Stimulated activated CD4-positive, alpha-beta T cell treated with anti-CD3 and anti-CD28 coated beads, Interleukin-15, amount 100 ng/mL, for 1 hour (primary cell): ENCODE measurements at places on chromosomes 5 and 9.

GRCh38 chr9:89701221-89701798 is 96.5 kb downstream of the GADD45G start:
- DNase-seq: peak; percentile 66

DNA sequence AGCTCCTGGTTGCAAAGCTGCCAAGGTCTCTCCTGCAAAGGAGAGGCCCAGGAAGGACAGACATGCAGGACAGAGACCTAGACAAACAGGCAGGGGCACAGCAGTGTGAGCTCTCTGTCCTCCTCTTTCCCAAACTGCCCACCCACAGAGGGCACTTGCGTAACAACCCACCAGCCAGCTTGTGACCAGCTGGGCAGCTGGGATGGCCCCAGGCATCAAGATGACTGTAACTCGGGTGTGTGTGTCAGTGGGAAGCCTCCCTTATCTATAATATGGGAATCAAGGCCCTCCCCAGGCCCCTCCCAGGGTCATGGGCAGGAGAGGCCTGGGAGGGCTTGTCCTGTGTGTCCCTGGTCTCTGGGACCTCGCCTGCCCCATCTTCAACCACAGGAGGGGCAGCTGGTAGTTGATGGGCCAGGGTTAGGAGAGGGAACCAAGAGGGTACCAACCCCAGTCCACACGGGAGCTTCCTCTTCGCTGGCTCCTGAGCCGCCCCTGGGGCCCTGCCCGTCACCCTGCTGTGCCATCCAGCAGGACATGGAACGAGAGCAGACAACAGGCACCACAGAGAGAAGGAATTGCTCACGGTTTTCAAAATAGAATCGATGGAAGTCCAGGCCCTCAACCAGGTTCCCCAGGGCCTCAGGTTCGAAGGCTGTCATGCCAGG is 37.9 kb downstream of the SLC6A7 start:
- no peak for DNase-seq

DNA sequence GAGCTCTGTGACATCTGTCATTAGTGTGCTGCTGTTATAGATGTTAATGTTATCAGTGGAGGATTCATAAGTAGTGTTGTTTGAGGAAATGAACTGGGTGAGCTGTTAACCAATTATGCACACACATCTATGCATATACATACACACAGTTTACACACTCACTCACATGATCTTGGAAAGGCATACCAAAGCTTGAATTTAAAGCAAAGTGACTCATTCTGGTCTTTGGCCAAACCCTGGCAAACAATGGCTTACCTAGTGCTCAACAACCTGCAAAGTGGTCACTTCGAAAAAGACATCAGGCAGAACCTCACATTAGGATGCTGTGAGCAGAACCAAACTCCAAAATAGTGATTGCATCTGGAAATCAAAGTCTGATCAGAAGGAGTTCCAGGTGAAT is 1037.3 kb upstream of the CDH6 start:
- DNase-seq: no peak

GRCh38 chr9:124770359-124771020 is 621 bp downstream of the NR6A1 start:
- DNase-seq: no peak

- no peak for DNase-seq
Measured at GRCh38 chr5:116378777-116379121, 195.9 kb downstream of the SEMA6A start.

DNA sequence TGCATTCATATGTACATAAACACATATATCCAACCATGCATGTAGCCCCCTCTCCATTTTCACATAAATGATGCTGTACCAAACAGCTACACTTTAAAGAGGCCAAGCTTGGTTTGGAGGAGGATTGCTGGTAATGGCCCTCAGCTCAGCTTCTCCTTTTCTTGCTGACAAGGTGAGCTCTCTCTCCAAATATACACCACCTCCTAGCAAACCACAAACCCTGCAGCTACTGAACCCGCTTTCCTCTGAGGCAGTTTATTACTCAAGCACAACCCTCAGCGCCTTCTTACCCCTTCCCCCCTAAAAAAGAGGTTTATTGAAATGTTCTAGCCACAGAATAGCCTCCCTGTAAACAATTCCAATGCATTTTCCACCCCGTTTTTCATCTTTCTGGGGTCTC is 54.0 kb downstream of the ALG2 start:
- DNase-seq: no peak

- DNase-seq: no peak
Measured at GRCh38 chr5:68592351-68592750, 376.8 kb downstream of the PIK3R1 start.

DNA sequence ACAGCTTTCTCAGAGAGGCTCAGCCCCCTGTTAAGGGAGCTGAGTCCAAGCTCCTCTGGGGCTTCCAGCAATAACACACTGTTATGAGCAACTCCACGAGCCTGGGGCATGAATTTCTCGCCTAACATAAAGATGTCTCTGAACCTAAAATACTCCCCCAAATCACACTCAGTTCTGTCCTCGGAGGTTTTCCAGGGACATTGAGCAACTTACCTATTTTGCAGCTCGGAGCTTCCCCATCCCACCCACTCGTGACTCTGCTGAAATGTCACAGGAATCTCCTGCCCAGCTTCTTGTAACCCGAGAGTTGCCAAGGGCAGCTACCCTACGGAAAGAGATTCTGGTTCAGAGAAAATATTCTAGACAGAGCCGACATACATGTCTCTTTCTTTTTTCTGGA is 47.1 kb upstream of the SMIM23 start:
- no peak for DNase-seq

GRCh38 chr9:129276486-129277230 is 98.6 kb upstream of the IER5L start:
- no peak for DNase-seq

DNA sequence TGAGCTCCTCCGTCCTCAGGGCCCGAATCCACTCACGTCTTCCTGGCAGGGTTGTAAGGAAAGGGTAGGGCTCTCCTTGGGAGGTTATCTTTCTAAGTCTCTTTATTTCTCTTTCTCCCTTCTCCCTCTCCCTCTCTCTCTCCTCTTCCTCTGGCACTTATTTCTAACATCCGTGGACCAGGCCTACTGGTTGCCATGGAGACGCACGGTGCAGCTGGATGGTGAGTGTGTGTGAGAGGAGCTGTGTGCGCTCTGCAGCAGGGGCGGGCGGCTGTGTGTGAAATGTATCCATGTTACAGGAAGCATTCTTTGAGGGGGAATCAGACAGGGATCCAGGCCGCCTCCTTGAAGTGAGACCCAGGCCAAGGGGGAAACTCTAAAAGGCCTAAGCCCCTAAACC is 32.2 kb downstream of the PCDH1 start:
- DNase-seq: no peak

GRCh38 chr5:149519601-149520000 is 31.6 kb downstream of the CSNK1A1 start:
- no peak for DNase-seq

DNA sequence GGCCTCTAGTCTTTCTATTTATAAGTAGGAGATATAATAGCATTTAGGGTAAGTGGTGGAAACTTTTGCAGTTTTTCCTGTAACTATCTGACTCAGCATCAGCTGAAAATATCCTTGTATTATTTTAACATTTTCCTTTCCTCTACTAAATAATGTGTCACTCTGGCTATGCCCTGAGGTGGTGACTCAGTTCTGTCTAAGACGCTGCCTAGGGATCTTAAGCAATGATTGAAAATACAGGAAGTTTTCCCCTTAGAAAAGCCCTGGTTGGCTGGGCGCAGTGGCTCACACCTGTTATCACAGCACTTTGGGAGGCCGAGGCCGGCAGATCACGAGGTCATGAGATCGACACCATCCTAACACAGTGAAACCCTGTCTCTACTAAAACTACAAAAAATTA is 9.3 kb upstream of the EDIL3 start:
- DNase-seq: no peak

DNA sequence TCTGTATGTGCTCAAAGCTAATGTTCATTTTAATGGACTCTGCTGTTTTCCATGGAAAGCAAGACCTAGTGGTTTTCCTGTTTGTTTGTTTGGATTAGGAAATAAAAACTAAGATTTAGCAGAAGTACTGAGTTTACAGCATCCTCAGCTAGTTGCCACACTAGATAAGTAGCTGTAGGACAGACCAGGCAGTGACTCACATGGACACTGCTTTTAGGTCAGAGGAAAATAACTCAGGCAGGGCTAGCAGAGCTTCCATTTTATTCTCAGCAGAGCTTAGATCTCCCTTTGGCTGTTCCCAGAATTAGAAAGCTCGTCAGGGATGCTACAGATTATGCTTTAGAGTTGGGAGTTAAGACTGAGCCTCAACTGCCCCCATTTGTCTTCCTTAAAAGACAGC is 204.4 kb downstream of the SH3GL2 start:
- DNase-seq: no peak

- DNase-seq: no peak
Measured at GRCh38 chr5:36889264-36889663, 12.7 kb downstream of the NIPBL start.

- no peak for DNase-seq
Measured at GRCh38 chr9:77910194-77910621, 121.4 kb downstream of the GNAQ start.

- no peak for DNase-seq
Measured at GRCh38 chr9:134773842-134774241, 106.8 kb upstream of the FCN2 start.

- DNase-seq: no peak
Measured at GRCh38 chr5:59840200-59840601, 53.3 kb downstream of the PDE4D start.

GRCh38 chr9:84493284-84493947 is 152.9 kb upstream of the SLC28A3 start:
- DNase-seq: no peak

- no peak for DNase-seq
Measured at GRCh38 chr9:89680547-89681467, 76.0 kb downstream of the GADD45G start.

GRCh38 chr5:160097991-160098390 is 21.3 kb downstream of the PWWP2A start:
- no peak for DNase-seq

DNA sequence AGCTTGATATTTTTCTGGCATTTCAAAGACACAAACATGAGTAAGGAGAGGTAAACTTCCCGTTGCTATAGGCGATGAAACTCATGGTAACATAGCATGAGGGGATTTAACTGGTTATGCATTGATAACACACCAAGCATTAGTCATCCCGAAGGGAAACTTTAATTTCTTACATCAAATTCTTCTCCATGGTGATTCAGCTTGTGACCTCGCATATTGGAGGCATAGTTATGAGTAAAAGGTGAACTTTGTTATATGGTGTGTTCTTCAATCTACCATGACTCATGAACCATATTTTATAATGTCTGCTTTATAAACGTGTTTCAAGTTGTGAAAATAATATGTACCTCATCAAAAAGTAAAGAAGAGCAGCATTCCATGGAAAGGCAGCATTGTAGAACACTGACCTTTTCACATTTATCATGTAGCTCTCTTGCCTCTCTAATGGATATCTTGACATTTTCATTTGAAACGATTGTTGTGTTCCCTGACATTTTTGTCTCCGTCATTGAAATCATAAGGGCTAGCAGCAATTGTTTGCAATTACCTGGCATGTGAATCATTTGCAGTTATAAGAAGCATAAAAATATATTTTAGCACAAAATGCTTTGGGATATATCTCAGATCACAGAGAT is 491.8 kb downstream of the ANXA1 start:
- DNase-seq: no peak

GRCh38 chr9:124297551-124297901 is 39.8 kb downstream of the NEK6 start:
- DNase-seq: no peak

DNA sequence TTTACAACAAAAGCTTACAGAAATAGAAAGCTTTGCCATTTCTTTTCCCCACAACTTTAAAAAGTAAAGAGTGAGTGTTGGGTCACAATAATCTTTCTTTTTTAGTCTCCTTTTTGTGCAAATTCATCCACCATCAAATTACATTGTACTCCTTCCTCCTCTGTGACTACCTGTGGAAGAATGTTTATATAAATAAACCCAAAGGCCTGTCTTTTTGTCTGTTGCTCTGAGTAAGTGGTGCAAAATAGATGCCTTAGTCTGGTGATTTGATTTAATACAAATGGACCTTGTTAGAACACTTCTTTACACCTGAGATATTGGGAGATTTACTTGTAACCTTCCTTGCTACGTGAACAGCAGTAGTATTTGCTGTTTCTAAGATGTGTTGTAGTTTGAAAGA is 53.5 kb upstream of the TAF11L2 start:
- DNase-seq: no peak

GRCh38 chr5:10655161-10655971 is 91.5 kb downstream of the ANKRD33B start:
- no peak for DNase-seq

DNA sequence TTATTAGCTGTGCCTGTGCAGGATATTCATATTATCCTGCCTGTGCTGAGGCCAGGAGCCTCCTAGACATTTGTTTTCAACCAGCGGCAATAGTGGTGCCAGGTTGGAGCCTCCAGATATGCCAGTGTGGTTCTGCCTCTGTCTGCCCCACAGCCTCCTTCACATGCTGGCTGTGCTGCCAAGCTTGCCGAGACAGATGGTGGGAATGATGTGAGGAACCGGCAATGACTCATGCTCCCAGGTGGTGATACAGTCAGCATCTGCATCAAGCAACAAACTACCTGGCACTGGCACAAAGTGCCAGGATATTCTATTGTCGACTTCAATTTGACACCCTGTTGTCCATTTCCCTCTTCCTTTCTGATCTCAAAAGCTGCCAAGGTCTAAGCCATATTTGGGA is 285.7 kb downstream of the CHSY3 start:
- no peak for DNase-seq

DNA sequence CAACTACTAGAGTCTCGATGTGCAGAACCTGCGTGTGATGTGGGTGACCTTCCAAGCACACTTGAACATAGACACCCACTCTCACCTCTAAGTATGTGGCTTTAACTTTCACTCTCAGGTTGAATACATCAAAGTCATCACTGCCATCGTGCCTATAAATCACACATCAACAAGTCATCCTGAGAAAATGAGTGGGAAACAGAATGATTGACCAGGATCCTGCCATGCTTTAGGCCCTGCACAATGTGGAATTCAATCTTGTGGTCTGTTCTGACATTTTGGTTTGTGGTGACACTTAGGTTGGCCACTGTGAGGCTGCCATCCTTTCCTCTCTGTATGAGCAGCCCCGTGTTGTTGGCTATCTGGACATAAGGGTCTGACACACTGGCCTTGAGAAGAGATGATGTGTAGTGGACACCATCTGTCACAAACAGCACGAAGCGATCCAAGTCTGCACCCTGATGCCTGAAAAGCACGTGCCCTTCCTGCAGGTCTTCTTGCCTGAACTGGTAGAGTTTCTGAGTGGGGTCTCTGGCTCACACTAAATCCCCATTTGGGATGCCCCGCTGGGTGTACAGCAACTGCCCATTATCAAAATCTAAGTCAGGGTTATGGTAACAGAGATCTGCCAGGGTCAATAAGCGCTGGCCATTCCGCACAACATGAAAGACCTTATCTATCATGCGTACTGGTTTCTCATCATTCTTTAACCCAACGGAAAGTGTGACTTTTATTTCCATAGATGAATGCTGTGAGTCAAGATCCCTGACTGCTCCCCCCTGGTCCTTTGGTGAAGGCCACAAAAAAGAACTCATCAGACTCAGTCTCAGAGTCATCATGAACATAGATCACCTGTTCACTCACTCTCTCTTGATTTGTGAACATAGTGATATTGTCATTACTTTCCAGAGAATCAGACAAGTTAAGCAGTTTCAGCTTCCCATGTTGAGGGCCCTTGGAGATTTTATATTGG is 116.6 kb downstream of the ESM1 start:
- DNase-seq: no peak
